ENCODE measurements at places on chromosomes 1 and 21.

DNA sequence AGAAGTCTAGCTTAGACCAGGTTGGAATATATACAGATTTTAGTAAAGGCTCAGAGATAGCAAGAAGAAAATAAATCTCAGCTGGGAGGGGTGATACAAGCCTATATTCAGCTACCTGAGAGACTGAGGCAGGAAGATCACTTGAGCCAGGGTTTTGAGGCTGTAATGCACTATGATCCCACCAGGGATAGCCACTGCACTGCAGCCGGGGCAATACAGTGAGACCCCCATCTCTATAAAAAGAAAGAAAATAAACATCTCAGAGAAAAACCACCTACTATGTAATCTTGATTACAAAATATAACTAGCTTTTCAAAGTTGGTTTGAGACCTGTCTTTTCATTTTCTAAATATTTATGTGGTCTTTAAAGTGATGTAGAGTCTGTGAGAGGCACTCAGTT, 47.7 kb downstream of the IL23R start:
- DNase-seq, result no peak

- no peak for DNase-seq
Observed at GRCh38 chr1:191306916-191307315, 829.3 kb upstream of the BRINP3 start.

GRCh38 chr1:31592132-31592531, 15.8 kb downstream of the TINAGL1 start:
- no peak for DNase-seq

GRCh38 chr1:147351140-147351835, 108.8 kb downstream of the CHD1L start:
- DNase-seq, result no peak

DNA sequence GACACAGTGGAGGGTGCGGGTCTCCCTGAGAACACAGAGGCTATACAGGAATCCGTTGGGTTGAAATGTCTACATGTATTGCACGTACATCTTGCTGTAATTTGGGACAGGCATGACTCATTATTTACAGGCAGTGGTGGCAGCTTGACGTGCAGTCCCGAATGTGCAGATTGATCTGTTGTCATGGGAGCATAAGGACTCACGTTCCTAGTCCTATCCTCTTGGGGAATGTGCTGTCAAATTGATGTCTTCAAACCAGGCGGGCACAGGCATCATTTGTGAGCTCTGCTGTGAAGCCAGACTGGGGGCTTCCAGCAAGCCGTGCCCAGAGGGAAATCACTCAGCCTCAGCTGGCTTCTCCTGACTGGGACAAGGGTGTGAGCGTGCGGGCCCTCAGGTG, 40.5 kb downstream of the S100B start:
- DNase-seq, result no peak

GRCh38 chr1:163203561-163203960, 845 bp upstream of the RGS5 start:
- no peak for DNase-seq

GRCh38 chr1:38039331-38040088, 7.1 kb downstream of the POU3F1 start:
- DNase-seq, result no peak

- no peak for DNase-seq
Observed at GRCh38 chr1:58874342-58874741, 90.5 kb upstream of the JUN start.

- DNase-seq, result no peak
Observed at GRCh38 chr1:112818990-112819689, 104.0 kb upstream of the PPM1J start.

DNA sequence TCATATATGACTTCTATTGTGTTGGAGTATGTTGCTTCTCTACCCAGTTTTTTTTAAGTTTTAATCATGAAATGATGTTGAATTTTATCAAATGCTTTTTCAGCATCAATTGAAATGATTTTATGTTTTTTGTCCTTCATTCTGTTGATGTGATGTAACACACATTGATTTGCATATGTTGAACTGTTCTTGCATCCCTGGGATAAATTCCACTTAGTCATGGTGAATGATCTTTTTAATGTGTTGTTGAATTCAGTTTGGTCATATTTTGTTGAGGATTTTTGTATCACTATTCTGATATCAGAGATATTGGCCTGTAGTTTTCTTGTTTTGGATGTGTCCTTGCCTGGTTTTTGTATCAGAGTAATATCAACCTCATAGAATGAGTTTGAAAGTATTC, 46.6 kb upstream of the CD55 start:
- DNase-seq, result no peak

Data from stimulated activated CD8-positive, alpha-beta memory T cell treated with anti-CD3 and anti-CD28 coated beads, Interleukin-7, amount 100 ng/mL, for 4 hours (primary cell).